ENCODE measurements at places on chromosomes 12 and 14. TPM values are rescaled to one million over a fixed set of nuclear protein-coding genes. Genes with fewer than 3 reads are reported as not detected.

The AICDA gene
- not detected for total RNA-seq

The FAM234B gene
- 7.3 TPM for total RNA-seq

The TXNRD1 gene
- 282 TPM for total RNA-seq

The SYT10 gene
- total RNA-seq = not detected

The LBHD2 gene
- total RNA-seq = not detected

The MAP1LC3B2 gene
- total RNA-seq = 0.13 TPM

DNA sequence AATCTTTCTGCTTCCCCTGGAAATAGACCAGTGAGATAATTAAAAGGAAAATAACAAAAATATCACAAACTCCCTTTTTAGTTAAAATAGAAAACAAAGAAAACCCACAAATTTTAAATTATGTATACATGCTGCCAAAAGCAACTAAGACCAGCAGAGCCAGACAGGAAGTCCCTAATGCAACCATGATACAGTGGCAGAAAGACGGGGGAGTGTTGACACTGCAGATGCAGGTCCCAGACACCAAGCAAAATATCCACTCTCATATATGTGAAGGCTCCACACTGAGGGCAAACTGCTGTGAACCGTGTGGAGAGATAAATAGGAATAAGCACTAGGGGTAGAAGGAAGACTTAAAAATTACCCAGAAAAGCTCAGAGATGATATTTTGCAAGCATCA is 401.0 kb downstream of the BTG1 start:
- no peak for DNase-seq

DNA sequence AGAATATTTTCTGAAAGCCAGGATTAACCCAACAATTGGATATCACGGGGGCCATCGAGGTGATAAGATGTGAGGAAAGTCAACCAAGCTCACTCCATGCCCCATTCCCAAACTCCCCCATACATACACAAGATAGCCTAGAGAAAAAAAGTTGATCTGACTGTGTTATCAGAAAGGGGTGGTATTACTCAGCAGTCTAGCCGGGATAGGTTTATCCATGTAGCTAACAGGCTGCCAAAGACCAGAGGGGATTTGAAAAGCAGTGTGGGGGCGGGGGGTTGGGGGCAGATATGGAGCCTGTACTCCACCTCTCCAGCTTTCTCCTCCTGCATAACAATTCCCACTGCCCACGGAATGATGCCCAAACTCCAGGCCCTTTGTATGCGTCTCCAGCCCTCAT is 13.2 kb upstream of the MAP1LC3B2 start:
- no peak for DNase-seq

GRCh38 chr12:62876938-62877548 is 57.9 kb downstream of the PPM1H start:
- no peak for DNase-seq

DNA sequence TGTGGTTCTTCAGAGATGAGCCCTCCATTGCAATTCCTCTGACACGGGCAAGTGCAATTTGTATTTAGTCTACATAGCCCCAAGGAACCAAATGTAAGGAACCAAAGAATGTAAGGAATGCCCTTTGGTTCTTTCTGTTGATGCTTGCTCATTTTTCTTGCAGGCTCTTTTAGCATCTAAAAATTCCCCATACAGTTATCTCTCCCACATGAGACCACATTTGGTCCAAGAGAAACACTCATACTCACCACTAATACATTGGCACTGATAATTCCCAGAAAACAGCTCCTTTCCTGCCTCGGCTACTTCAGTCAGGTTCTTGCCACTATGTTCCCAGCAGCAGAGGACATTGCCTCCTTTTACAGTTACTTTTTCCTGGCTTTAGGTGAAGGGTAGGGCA is 332.6 kb downstream of the AEBP2 start:
- no peak for DNase-seq

GRCh38 chr12:76927170-76927784 is 48.5 kb upstream of the CSRP2 start:
- DNase-seq = peak; percentile 44

DNA sequence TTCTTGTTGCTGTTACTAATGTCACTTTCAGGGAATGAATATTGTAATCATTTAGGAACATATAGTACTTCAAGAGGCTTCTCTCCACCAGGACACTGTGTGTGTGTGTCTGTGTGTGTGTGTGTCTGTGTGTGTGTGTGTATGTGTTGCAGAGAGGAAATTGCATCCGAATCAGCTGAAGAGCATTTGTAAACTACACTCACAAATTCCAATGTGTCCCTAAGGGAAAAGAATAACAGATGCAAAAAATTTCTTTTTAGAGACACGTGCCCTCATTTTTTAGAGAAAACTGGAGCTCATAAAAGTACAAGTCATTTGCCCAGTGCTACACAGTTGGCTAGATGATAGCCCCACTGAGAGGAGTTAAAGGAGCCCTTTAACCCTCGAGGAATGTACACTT is 168.8 kb downstream of the ANO4 start:
- DNase-seq = no peak

DNA sequence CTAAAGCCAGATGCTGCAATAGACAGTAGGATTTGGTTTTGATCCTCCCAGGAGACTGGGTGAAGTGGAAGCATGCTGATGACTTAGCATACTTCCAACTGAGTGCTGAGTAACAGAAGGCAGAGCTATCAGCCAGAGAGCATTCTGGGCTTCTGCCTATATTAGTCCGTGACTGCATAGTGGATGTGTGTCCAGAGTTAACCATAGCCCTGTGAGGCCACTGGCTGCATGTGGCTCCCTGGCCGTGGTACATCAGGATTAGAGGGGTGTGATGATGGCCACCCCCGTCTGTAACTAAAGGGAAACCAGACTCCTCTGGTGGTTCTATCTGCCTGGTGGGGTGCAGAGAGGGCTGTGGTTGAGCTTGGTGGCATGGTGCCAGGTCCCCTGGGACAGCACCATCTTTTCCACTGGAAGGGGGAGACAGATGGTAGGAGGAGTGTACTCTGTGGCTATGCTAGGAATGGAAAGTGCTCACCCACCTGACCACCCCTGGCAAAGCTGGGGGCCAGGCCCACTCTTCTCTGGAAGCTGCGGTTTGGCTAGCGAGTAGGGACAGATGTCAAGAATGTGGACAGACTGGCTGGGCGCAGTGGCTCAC is 27.4 kb downstream of the ABCD4 start:
- DNase-seq = no peak
